ENCODE measurements at places on chromosomes 7 and 10.

- peak; percentile 13 for DNase-seq
Observed at GRCh38 chr10:73910764-73911552, at the start of gene PLAU. Gene PLAU, plus strand, starts transcription at chr10:73911132. Its CDS starts 424 bp downstream, at chr10:73911556.

- no peak for DNase-seq
Observed at GRCh38 chr10:77774940-77775391, 137.4 kb upstream of the KCNMA1 start.

- no peak for DNase-seq
Observed at GRCh38 chr10:67921065-67921464, 36.6 kb downstream of the SIRT1 start.

GRCh38 chr7:38978491-38978890 lies 782 bp downstream of the POU6F2 start:
- no peak for DNase-seq

GRCh38 chr10:72784551-72785351 lies 92.8 kb downstream of the MCU start:
- no peak for DNase-seq

DNA sequence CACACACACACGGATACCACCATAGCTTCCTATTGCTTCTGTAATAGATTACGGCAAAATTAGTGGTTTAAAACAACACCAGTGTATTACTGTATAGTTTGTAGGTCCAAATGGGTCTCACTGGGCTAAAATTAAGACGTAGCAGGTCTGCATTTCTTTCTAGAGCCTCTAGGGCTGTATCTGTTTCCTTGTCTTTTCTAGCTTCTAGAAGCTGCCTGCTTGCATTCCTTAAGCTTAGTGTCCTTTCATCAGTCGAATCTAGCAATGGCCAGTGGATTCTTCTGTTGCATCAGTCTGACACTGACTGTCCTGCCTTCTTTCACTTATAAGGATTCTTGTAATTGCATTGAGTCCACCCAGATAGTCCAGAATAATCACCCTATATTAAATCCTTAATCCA lies 882.3 kb downstream of the PCDH15 start:
- DNase-seq: no peak

- no peak for DNase-seq
Observed at GRCh38 chr7:122140918-122141317, 3.1 kb downstream of the AASS start.

DNA sequence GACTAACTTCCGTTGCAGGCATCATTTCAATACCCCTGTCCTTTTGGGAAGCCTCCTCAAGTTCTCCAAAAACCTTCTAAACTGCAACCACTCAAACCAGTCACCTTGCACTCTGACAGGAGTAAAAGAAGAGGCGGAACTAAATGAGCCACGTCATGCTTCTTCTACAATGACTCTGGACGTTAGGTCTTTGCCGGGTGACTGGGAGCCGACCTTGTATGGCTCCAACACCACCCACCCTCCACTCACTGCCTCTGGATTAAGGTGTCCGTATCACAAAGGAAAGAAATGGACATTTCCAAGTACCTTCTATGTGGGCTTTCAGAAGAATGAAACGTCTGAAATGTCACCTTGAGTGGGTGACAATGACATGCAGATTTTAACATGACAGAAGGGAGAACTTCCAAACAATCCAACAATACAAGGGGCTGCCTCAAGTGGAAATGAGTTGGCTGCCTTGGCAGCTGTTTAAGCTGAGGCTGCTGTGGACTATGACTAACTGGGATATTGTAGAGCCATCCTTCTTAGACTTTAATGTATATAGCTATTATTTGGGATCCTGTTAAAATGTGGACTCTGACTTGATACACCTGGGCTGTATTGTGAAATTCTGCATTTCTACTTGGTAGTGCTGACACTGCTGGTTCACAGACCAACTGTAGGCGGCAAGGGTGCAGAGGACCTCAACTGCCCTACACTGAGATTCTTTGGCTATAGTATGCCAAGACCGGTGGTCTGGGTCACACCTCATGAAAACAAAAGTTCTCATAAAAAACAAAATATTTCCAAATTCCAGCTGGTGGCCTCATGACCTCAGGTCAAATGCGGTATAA lies 33.8 kb upstream of the PDLIM1 start:
- DNase-seq: no peak

GRCh38 chr10:98563811-98564210 lies 117.1 kb upstream of the HPS1 start:
- DNase-seq: no peak

DNA sequence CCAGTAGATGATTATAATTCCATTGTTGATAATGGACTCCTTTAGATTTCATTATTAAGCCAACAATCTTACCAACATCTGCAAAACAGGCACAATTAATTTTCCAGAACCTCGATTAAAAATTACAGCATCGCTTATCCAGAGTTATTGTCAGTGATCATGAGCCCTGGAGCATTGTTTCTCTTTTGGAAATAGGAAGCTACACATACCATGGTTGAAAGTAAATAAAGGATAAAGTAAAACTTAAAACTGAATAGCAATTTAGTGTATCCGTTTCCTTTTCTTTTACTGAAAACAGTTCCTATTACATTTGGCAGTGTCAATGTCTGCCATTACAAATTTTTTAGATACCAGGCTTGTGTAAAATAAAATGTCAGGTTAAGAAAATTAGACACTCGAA lies 9.9 kb upstream of the HOXA2 start:
- DNase-seq: no peak

DNA sequence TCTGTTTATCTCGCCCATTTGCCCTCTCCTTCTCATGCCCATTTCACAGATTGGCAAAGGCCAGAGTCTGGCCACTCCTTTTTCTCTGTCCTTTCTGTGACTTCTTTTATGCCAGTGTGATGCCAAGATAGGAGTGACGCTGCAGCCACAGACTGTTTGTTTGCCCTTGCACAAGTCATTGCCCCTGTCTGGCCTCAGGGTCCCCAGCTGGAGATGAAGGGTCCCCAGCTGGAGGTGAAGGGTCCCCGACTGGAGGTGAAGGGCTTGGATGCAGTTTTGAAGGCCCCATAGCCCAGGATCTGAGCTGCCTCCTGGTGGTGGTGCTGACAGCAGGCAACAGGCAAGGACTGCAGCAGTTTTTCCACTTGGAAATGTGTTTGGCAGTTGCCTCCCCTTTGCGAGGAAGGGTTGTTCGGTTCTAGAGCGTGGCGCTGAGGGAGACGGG lies 50.8 kb upstream of the SLC29A3 start:
- DNase-seq: no peak

- DNase-seq: no peak
Observed at GRCh38 chr10:132189016-132189415, 2.3 kb downstream of the DPYSL4 start.

DNA sequence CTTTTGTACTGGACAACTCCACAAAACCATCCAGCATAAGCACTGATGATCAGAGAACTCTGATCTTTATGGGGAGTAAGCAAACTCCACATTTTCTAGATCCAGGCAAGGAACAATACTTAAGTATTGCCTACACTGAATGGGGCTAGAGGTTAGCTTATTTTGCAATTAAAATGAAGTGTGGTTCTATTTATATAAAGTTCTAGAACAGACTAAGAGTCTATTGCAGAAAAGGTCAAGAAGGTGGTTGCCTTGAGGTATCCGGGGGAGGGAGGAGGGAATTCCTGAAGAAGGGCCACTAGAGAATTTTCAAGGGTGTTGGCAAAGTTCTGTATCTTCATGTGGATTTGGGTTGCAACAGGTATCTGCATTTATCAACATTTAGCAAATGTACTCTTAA lies 477.9 kb downstream of the PLXNA4 start:
- no peak for DNase-seq

DNA sequence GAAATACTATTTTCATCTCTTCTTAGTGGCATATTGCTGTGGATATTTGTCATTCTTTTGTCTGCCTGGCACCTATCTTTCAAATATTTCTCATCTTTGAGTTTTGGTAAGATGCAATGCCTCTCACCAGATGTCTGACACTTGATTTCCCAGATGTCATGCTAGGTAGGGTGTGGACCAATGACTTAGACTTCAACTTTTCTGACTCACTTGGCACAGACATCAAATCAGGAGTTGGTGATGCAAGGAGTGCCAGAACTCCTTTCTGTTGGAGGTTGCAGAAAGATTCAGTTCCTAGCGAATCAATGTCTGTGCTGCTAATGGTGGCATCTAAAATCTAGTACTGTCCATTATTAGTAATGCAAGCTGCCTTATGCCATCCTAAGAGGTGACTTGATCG lies 216.9 kb upstream of the FERD3L start:
- no peak for DNase-seq

DNA sequence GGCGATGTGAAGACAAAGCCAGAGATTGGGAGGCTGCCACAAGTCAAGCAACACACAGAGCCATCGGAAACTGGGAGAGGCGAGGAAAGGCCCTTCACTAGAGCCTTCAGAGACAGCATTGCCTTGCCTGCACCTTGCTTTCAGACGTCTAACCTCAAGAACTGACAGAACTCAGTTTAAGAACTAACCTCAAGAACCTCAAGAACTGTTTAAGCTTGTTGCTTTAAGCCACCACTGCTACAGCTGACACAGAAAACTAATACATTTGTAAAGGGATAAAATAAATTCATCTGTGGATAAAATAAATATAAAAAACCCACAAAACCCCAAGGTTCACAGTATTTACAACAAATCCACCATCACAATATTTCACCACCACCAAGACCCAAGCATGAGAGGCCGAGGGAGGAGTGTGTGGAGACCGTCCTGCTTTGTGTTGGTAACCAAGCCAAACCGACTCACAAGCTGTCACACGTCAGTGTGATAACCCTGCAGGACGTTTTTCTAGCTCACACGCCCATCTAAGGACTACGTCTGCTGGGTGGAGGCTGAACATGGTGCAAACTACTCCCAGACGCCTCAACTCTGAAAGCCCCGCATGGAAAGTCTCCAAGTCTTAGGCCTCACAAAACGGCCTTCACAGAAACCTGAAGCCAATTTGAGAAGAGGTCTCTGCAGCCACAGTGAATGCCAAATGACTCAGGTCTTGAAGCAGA lies 116.8 kb downstream of the ABLIM1 start:
- DNase-seq: peak; percentile 69

DNA sequence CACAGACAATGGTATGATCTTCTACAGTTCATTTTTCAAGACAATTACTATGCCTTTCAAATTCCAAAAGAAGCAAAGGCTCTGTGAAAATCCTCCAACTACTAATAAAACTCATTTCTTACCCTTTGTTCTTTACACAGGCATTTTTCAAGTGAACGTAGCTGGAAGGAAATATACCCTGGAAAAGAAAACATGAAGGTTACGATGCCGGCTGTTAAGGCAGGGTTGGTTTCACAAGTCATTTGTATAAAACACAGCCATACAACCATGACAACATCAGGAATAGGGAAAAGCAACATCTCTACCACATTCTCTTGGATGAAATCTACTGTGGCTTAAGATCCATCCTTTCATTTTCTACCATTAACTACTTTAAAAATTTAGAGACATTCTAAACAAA lies 207.9 kb downstream of the DOCK4 start:
- no peak for DNase-seq

Data from T follicular helper cell (primary cell).